ENCODE measurements at places on chromosomes 7 and 10. TPM values are rescaled to one million over a fixed set of nuclear protein-coding genes. Genes with fewer than 3 reads are reported as not detected.

GRCh38 chr10:72145657-72146056 is 57.3 kb upstream of the SPOCK2 start:
- H3K36me3 ChIP-seq: no peaks in the 10 kb centered on the region
- no peak overlapping the region for H3K27ac ChIP-seq
- H3K4me1 ChIP-seq: no peaks in the 10 kb centered on the region
- DNase-seq: no peak
- H3K4me3 ChIP-seq: no peak overlapping the region

- peak overlapping the region; percentile 8 for H3K27ac ChIP-seq
- no peak overlapping the region for H3K4me3 ChIP-seq
- no peaks in the 10 kb centered on the region for H3K36me3 ChIP-seq
These were observed 222.2 kb upstream of the SH2B2 start for GRCh38 chr7:102064361-102065025.

- H3K27ac ChIP-seq: peak overlapping the region; percentile 63
- peaks cover 14% of the 10 kb centered on the region for H3K4me1 ChIP-seq
- H3K4me3 ChIP-seq: no peak overlapping the region
- H3K36me3 ChIP-seq: no peaks in the 10 kb centered on the region
- DNase-seq: no peak
- H3K27me3 ChIP-seq: no peaks in the 10 kb centered on the region
These were observed 114.4 kb upstream of the AFAP1L2 start for GRCh38 chr10:114518401-114519305.

GRCh38 chr7:11332865-11333228 is 359.2 kb downstream of the PHF14 start:
- no peak overlapping the region for H3K4me3 ChIP-seq
- no peaks in the 10 kb centered on the region for H3K36me3 ChIP-seq
- H3K27ac ChIP-seq: no peak overlapping the region

DNA sequence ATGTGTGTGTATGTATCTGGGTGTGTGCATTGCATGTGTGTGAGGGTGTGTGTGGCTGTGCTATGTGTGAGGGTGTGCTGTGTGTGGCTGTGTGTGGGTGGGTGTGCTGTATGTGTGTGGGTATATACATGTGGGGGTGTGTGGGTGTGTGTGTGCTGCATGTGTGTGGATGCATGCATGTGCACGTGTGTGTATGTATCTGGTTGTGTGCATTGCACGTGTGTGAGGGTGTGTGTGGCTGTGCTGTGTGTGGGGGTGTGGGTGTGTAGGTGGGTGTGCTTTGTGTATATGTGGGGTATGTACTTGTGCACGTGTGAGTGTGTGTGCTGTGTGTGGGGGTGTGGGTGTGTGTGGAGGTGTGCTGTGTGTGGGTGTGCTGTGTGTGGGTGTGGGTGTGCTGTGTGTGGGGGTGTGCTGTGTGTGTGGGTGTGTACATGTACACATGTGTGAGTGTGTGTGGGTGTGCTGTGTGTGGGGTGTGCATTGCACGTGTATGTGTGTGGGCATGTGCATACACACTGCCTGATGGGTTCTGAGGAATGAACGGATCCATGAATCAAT is 579.8 kb downstream of the PTPRN2 start:
- H3K4me1 ChIP-seq: no peaks in the 10 kb centered on the region
- DNase-seq: no peak
- H3K27me3 ChIP-seq: no peaks in the 10 kb centered on the region
- no peak overlapping the region for H3K27ac ChIP-seq
- H3K36me3 ChIP-seq: no peaks in the 10 kb centered on the region
- H3K4me3 ChIP-seq: no peak overlapping the region

- no peak for DNase-seq
- no peaks in the 10 kb centered on the region for H3K27me3 ChIP-seq
- no peaks in the 10 kb centered on the region for H3K4me1 ChIP-seq
- H3K27ac ChIP-seq: no peak overlapping the region
- no peak overlapping the region for H3K4me3 ChIP-seq
These were observed 35.0 kb upstream of the ELMO1 start for GRCh38 chr7:37483627-37484026.

- H3K36me3 ChIP-seq: no peaks in the 10 kb centered on the region
- H3K4me3 ChIP-seq: no peak overlapping the region
- no peak for DNase-seq
- no peaks in the 10 kb centered on the region for H3K4me1 ChIP-seq
These were observed 32.2 kb upstream of the SEMA3A start for GRCh38 chr7:84226759-84227158.

- no peaks in the 10 kb centered on the region for H3K4me1 ChIP-seq
- no peaks in the 10 kb centered on the region for H3K36me3 ChIP-seq
- H3K27ac ChIP-seq: no peak overlapping the region
- no peak overlapping the region for H3K4me3 ChIP-seq
- no peak for DNase-seq
- peaks cover 7% of the 10 kb centered on the region for H3K27me3 ChIP-seq
These were observed 10.8 kb upstream of the C10orf53 start for GRCh38 chr10:49668684-49669083.

DNA sequence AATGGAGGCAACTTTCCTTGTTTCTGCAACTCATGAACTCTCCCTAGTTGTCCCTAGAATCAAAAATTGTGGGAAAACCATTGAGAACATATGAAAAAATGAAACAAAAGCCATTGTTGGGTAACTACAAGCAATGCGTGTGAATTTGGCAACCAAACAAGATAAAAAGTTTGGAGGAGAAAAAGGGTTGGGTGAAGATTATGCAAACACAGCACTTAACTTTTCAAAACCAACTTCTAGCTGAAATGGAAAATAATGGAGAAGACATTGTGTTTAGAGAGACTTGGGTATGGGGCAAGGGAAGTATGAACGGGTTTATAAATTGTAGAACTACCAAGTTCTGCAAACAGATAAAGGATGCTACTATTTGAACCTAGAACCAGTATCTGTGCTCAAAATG is 89.0 kb upstream of the SVIL start:
- H3K27me3 ChIP-seq: no peaks in the 10 kb centered on the region
- H3K4me3 ChIP-seq: no peak overlapping the region
- H3K4me1 ChIP-seq: peaks cover 37% of the 10 kb centered on the region
- no peak for DNase-seq

GRCh38 chr10:85280014-85280413 is 951.6 kb downstream of the CCSER2 start:
- H3K27me3 ChIP-seq: no peaks in the 10 kb centered on the region
- H3K27ac ChIP-seq: peak overlapping the region; percentile 8
- no peak overlapping the region for H3K4me3 ChIP-seq
- no peaks in the 10 kb centered on the region for H3K4me1 ChIP-seq

DNA sequence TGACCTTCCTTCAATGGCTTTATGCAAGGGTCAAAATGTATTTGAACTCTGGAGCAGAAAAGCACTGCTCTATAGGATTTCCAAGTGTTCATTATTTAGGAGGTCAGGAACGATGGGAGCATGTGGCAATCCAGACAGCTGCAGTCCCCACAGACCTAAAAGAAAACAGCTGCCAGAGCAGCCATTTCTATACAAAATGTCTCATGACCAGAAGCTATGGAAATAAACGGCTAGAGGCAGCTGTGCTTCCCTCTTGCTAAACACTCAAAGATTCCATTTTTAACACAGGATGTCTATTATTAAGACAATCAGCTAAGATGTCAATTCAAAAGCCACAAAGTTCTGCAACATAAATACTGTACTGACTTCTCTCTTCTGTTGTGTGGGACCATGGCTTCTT is 879.1 kb upstream of the C7orf33 start:
- H3K4me3 ChIP-seq: no peak overlapping the region
- no peaks in the 10 kb centered on the region for H3K27me3 ChIP-seq
- no peaks in the 10 kb centered on the region for H3K4me1 ChIP-seq
- no peaks in the 10 kb centered on the region for H3K36me3 ChIP-seq

GRCh38 chr10:21030091-21030490 is 133.0 kb upstream of the NEBL start:
- no peaks in the 10 kb centered on the region for H3K27me3 ChIP-seq
- H3K27ac ChIP-seq: no peak overlapping the region
- no peaks in the 10 kb centered on the region for H3K36me3 ChIP-seq
- H3K4me3 ChIP-seq: no peak overlapping the region
- no peaks in the 10 kb centered on the region for H3K4me1 ChIP-seq

- H3K4me3 ChIP-seq: peak overlapping the region; percentile 51
- no peak overlapping the region for H3K27ac ChIP-seq
- no peak for DNase-seq
- H3K4me1 ChIP-seq: peaks cover 14% of the 10 kb centered on the region
- H3K27me3 ChIP-seq: peaks cover 91% of the 10 kb centered on the region
These were observed 62.3 kb upstream of the LBX1 start for GRCh38 chr10:101291331-101292193.

GRCh38 chr10:88110355-88110754 is 246.9 kb downstream of the PTEN start:
- peaks cover 3% of the 10 kb centered on the region for H3K4me1 ChIP-seq
- H3K27ac ChIP-seq: no peak overlapping the region
- H3K36me3 ChIP-seq: no peaks in the 10 kb centered on the region
- H3K4me3 ChIP-seq: no peak overlapping the region
- DNase-seq: no peak

- H3K27ac ChIP-seq: no peak overlapping the region
- H3K27me3 ChIP-seq: no peaks in the 10 kb centered on the region
- H3K4me1 ChIP-seq: peaks cover 17% of the 10 kb centered on the region
- no peak for DNase-seq
- H3K36me3 ChIP-seq: no peaks in the 10 kb centered on the region
These were observed 96.7 kb downstream of the ARHGAP22 start for GRCh38 chr10:48507933-48508790.

DNA sequence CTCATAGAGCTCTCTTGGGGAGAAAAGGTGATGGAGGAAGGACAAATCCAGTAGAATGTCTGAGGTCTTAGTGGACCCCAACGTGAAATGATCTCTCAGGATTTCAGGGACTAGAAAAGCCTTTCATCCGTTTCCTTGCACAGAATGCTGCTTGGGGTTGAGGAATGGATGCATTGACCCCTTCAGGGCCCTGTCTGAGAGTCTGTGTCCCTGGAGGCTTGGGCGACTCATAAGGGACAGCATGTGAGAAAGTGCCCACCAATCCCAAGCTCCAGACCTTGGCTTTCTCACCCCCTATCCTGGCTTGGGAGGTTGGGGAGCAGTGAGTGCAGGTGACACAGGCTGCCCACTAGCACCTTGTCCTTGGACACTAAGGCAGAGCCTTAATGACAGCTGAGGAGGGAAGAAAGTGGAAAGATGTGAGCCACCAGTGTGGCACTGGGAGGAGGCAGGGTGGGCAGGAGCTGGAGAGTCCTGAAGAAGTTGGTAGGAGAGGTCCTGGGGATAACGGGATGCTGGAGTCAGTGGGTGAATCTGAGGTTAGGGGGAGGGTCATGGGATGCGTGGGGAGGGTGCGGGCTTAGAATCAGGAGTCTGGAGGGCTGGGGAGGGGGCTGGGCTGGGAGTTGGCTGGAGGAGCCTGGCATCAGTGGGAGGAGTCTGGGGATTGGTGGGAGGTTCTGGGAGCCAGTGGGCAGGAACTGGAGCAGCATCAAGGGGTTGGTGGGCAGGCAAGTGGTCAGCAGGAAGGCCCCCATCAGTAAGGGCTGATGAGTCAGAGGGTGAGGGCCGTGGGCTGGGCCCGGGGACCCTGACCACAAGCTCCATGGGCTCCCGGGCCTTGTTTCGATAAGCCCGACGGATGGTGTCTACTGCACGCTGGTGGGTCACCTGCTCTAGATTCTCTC is 8.6 kb downstream of the LZTS2 start:
- H3K27me3 ChIP-seq: no peaks in the 10 kb centered on the region
- no peak for DNase-seq
- peaks cover 40% of the 10 kb centered on the region for H3K36me3 ChIP-seq

- H3K4me3 ChIP-seq: no peak overlapping the region
- H3K27me3 ChIP-seq: no peaks in the 10 kb centered on the region
- H3K4me1 ChIP-seq: peaks cover 26% of the 10 kb centered on the region
- no peak for DNase-seq
- H3K36me3 ChIP-seq: peaks cover 33% of the 10 kb centered on the region
- H3K27ac ChIP-seq: no peak overlapping the region
These were observed 5.6 kb downstream of the DAGLB start for GRCh38 chr7:6442114-6442513.

- no peak for DNase-seq
- no peaks in the 10 kb centered on the region for H3K36me3 ChIP-seq
- H3K27ac ChIP-seq: no peak overlapping the region
- H3K4me1 ChIP-seq: no peaks in the 10 kb centered on the region
These were observed 18.5 kb downstream of the STRIP2 start for GRCh38 chr7:129452589-129453231.

- H3K4me3 ChIP-seq: no peak overlapping the region
- H3K27me3 ChIP-seq: no peaks in the 10 kb centered on the region
- H3K4me1 ChIP-seq: no peaks in the 10 kb centered on the region
- no peak overlapping the region for H3K27ac ChIP-seq
- H3K36me3 ChIP-seq: no peaks in the 10 kb centered on the region
- no peak for DNase-seq
These were observed 362.7 kb upstream of the VSTM2A start for GRCh38 chr7:54179321-54180029.

DNA sequence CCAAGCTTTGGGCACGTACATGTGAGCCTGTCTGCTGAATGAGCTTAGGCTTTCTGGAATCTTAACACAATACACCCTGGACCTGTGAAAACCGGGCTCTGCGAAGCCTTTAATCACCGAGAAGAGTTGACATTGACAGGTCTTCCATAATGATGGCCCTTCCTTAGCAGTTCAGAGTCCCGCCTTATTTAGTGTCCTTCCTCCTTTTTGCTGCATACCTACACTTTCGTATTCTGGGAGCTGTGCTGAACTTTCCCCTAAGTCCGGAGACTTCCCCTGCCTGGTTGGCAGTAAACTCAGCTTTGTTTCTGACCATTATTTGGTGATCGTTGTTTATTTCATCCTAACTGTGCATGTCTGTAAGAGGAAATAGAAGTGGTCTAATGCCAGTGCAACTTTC is 212.0 kb downstream of the CAMK1D start:
- DNase-seq: no peak
- H3K4me3 ChIP-seq: no peak overlapping the region
- H3K27me3 ChIP-seq: no peaks in the 10 kb centered on the region
- no peaks in the 10 kb centered on the region for H3K4me1 ChIP-seq
- no peaks in the 10 kb centered on the region for H3K36me3 ChIP-seq
- H3K27ac ChIP-seq: no peak overlapping the region

ASB15 gene
- not detected for total RNA-seq

DUSP5 gene
- 24.0 TPM for total RNA-seq

TMEM196 gene
- total RNA-seq: not detected

SEC61G gene
- total RNA-seq: 87.6 TPM

POLR3A gene
- 13.7 TPM for total RNA-seq

NXPH1 gene
- not detected for total RNA-seq

DENND10 gene
- 27.7 TPM for total RNA-seq

SLC26A5 gene
- total RNA-seq: 1.9 TPM

EEF1AKMT2 gene
- 15.7 TPM for total RNA-seq

AKR1C8 gene
- total RNA-seq: 0.55 TPM

ST8SIA6 gene
- 13.9 TPM for total RNA-seq

HSPA12A gene
- 7.4 TPM for total RNA-seq
